ENCODE measurements at places on chromosomes 1 and 21.

DNA sequence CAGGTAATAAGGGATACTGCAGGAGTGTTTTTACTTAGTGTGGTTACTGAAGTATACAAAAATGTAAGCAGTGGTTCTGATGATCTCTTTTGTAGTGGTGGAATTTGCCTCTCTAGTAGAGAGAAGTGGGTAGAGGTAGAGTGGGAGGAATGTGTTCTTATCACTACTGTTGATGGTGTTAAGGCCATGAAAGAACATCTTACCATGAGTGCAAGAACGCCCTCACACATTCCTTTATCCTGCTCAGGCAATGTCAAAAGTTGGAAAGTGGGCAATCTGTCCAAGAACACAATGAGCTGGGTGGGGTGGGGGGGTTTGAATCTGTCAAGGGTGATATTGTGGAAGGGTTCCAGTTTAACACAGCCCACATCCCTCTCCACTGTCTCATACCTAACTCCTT, 78.6 kb downstream of the TTLL7 start:
- DNase-seq, result peak; percentile 10

GRCh38 chr1:86155051-86155806, 1.3 kb downstream of the COL24A1 start:
- peak; percentile 3 for DNase-seq

DNA sequence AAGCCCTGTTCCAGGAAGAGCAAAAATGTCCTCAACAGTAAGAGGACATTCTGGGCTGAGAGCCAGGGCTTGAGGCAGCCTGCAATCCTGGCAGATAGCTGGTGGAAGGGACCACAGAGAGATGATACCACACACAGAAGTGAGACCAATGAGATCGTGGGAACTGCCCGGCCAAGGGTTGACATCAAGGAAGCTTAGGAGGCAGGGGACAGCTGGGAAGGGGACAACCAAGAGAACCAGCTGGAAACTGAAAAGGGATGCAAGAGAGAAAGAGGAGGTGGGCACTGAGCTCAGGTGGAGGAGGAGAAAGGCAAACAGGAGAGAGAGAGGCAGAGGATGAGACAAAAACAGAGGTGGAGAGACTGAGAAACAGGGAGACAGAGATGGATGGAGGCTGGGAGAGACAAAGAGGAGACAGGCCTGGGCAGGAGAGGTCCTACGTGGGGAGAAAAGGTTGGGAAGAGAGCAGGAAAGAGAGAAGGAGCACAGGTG, 9.2 kb downstream of the PDZK1IP1 start:
- peak; percentile 84 for DNase-seq

GRCh38 chr1:188719735-188720134, 1757.9 kb downstream of the BRINP3 start:
- DNase-seq, result no peak

- no peak for DNase-seq
Measured at GRCh38 chr1:150809651-150810050, 1.6 kb upstream of the CTSK start.

GRCh38 chr1:76284842-76285241, 210.3 kb downstream of the ST6GALNAC3 start:
- DNase-seq, result no peak

GRCh38 chr1:159669338-159669737, 45.1 kb downstream of the CRP start:
- no peak for DNase-seq

DNA sequence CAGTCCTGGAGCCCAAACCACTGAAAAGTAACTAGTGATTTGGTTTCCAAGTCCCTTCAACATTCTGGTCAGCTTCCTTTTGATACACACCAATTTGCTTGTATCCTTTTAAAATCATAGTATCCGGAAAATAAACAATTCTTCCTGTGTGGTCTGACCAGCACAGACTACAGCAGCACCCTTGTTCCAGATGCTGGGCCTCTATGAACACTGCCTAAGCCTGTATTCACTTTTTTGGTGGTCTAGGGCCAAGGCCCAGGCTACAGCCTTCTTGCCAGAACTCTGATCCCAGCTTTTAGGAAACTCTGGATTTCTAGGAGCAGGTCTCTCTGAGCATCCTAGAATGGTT, 801 bp upstream of the DDAH1 start:
- no peak for DNase-seq

DNA sequence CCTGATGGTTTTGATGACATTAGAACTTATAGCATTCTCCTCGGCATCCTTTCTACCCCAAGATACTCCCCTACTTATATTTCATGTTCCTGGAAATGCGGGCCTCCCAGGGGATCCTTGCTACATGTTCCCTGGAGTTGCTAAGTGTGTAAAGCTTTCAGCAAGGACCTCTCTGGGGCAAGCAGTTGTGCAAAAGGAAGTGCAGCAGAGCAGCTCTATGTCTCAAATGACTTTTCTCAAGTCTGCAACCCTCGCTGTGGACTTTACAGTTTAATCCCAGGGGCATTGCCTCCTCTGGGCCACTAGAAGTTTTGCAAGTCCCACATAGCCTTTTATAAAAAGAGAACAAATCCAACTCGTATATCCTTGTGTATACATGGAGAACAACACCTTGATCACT, 20.8 kb upstream of the MNDA start:
- DNase-seq, result no peak

GRCh38 chr1:58815686-58816071, 31.8 kb upstream of the JUN start:
- no peak for DNase-seq

GRCh38 chr1:183472488-183473216, at the start of gene SMG7:
SMG7 (plus strand) TSS chr1:183472499; CDS start chr1:183472621, 122 bp downstream.
- peak; percentile 72 for DNase-seq

DNA sequence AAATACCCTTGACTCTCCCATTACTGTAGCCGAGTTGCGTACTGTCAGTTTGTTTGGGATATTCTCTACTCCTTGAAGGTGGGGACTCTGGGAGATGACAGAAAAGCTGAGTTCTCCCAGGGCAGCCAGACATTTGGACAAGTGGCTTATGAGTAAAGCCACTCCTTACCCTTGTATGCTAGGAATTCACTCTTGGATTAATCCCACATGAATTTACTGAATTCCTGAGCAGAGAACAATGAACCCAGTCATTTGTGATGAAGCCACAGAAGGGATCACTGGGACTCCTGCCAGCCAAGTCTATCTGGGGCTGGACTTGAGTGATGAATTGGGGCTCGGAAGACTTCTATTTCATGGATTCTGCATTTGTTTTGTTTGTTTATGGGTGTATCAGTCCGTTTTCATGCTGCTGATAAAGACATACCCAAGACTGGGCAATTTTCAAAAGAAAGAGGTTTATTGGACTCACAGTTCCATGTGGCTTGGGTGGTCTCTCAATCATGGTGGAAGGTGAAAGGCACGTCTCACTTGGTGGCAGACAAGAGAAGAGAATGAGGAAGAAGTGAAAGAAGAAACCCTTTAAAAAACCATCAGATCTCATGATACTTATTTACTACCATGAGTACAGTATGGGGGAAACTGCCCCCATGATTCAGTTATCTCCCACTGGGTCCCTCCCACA, 25.1 kb downstream of the C1orf116 start:
- DNase-seq, result no peak

- no peak for DNase-seq
Measured at GRCh38 chr1:239913141-239913585, 178.5 kb upstream of the FMN2 start.

DNA sequence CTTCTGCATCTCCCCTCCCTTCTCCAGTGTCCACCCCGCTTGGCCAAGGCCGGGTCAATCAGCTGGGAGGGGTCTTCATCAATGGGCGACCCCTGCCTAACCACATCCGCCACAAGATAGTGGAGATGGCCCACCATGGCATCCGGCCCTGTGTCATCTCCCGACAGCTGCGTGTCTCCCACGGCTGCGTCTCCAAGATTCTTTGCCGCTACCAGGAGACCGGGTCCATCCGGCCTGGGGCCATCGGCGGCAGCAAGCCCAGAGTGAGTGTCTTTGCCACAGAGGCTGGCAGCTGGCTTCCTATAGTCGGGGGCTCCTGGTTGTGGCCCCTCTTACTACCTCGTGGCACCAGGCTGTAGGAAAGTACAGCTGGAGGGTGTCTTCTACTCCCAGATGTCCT, 3.6 kb downstream of the PAX7 start:
- no peak for DNase-seq

DNA sequence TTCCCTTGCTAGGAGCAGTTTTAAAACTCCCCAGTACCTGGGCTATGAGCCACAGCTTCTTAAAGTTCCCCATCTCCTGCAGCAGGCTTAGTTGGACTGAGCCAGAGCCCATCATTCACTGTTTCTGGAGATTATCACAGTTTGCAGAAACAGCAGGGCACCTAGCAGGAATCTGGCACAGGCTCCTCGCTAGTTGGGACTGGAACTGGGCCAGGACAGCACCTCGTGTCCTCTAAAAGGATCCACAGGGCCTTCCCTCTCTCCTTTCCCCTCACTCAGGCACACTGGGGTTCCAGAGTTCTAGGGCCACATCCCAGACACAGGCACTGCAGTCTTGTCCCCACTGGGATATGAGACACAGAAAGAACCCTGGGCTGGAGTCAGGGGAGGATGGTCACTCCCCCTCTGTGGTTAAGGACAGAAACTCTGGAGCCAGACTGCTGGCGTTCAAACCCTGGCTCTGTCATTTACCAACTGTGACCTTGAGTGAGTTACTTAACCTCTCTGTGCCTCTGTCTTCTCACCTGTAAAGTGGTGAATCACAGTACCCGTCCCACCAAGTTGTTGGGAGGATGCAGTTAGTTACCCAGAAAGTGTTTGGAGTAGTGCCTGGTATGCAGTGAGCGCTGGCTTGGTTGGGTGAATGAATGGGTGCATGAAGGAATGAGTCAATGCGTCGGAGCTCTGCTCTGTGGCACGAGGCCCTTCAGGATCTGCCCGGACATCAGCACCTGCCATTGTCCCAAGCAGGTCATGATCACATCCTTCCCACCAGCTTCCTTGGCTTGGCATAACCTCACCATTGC, 18.8 kb upstream of the ECE1 start:
- no peak for DNase-seq
